ENCODE measurements at places on chromosomes 13 and 19.

GRCh38 chr13:41652735-41653361 is 195.5 kb downstream of the RGCC start:
- DNase-seq, result peak; percentile 49

DNA sequence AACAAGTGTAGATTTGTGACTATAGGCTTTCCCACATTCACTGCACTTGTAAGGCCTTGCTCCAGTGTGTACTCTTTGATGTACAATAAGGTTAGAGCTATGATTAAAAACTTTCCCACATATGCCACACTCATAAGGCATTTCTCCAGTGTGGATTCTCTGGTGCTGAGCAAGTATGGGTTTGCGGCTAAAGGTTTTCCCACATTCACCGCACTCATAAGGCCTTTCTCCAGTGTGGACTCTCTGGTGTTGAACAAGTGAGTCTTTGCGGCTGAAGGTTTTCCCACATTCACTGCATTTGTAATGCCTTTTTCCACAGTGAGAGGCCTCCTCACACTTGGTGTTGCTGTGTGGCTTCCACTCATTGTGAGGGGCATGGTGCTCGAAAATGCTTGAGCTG is 3.7 kb downstream of the ZNF772 start:
- no peak for DNase-seq

- no peak for DNase-seq
Observed at GRCh38 chr19:45766296-45766868, 2.7 kb downstream of the SIX5 start.

DNA sequence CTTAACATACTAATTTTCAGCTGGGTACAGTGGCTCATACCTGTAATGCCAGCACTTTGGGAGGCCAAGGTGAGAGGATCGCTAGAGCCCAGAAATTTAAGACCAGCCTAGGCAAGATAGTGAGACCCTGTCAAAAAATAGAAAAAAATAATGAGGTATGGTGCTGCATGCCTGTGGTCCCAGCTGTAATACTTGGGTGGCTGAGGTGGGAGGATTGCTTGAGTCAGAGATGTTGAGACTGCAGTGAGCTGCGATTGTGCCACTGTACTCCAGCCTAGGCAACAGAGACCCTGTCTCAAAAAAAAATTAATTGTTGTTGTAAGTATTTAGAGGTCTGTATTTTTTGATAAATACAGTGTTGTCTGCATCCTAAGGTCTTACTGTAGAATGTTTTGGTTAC is 66.8 kb downstream of the FNDC3A start:
- no peak for DNase-seq

GRCh38 chr13:66859934-66860877 is 369.9 kb downstream of the PCDH9 start:
- DNase-seq, result no peak

DNA sequence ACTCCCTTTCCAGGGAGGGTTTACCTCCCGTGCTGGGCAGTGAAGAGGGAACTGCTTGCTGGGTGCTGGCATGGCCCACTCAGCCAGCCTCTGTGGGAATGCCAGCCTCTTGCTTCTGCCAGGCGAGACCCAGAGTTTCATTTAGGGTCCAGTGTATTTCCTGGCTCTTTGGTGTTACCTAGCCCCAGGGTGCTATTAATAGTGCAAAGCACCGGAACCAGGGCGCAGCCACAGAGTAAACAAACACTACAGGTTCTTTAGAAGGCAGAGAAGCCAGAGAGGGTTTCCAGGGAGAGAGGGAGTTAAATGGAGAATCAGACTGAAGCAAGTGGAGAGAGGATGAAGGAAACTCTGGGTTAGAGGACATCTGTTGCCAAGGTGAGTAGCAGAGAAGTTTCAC is 74.9 kb upstream of the SPATA13 start:
- no peak for DNase-seq

- DNase-seq, result no peak
Observed at GRCh38 chr13:114111577-114111976, 20.8 kb downstream of the RASA3 start.

- no peak for DNase-seq
Observed at GRCh38 chr13:83958531-83958930, 76.3 kb upstream of the SLITRK1 start.

GRCh38 chr13:110593430-110594130 is 21.8 kb upstream of the NAXD start:
- peak; percentile 19 for DNase-seq

DNA sequence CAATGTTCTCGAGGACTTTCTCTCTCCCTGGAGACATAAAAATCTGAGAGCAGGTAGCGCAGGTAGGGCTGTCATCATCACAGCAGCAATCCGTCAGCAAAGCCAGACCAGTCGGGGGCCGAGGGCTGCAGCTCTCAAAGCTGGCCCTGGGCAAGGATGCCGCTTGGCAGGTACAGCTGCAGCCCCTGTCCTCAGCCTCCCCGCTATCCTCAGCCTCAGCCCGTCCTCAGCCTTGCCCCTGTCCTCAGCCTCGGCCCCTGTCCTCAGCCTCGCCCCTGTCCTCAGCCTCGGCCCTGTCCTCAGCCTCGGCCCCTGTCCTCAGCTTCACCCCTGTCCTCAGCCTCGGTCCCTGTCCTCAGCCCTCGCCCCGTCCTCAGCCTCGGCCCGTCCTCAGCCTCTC is 10.9 kb downstream of the C13orf46 start:
- no peak for DNase-seq

DNA sequence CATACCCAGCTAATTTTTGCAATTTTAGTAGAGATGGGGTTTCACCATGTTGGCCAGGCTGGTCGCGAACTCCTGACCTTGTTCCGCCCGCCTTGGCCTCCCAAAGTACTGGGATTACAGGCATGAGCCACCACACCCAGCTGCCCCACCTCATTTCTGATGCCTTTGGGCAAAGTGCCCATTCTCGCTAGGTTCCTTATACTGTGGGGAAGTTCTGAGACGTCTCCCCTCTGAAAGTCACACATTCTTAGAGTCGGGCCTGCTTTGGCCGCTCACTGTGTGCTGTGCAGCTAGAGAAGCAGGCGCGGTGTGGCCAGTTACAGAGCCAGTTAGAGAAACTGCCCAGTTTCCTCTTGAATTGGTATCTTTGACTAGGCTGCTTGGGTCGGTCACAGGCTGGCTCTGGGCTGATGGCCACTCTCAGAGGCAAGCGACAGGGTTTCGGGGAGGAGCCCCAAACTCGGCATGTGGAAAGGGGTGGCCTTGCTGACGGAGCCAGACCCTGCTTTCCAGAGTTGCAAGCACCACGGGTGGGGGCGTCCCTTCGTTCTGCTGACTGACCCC is 18.0 kb downstream of the PRAM1 start:
- DNase-seq, result no peak

GRCh38 chr19:19652482-19653295 is 9.2 kb upstream of the GMIP start:
- no peak for DNase-seq

DNA sequence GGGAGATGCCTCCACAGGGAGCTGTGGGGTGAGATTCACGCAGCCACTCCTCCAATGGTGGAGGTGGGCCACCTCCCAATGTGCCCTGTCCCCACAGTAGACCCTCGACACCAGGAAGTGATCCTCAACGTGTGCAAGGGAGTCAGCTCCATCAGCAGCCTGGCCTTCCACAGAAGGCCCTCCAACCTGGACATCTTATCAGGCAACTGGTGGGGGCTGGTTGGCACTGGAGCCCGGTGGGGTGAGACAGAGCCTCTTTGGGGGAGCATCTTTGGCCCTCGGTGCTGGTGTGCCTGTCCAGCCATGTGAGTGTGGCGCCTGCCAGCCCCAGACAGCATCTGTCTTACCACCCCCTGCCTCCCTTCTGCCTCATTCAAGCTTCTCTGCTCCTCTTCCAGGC is 19.7 kb upstream of the RNF17 start:
- DNase-seq, result no peak

DNA sequence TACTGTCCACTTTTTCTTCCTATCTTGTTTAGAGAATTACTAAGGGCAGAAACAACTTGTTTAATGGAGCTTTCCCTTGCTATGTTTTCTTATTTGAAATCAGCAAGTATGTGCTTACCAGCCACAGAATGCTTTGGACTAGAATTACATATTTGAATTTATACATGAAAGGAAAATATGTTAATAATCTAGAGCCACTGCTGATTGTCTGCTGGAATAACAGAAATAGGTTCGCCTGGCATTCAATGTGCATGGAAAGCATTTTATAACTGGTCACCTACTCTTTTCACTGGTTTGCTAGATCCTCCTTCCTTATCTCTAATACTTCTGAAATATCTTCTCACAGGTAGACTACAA is 8.0 kb downstream of the EFNB2 start:
- DNase-seq, result no peak

DNA sequence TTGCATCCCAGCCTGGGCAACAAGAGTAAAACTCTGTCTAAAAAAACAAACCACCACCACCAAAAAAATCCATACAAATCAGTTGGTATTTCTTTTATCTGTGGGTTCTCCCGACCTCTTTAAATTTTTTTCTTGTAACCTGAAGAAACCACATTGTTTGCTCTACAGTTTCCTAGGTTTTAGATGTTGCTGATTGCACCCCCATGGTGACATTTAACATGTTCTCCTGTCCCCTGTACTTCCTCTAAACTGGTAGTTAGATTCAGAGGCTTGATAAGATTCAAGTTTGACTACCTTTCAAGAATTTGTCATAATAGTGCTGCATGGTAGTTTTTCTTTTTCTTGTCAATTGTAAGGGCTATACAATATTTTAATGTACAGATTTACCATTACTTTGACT is 24.0 kb downstream of the ALG5 start:
- DNase-seq, result no peak

- DNase-seq, result no peak
Observed at GRCh38 chr13:101530293-101530692, 77.8 kb downstream of the ITGBL1 start.

GRCh38 chr19:17766543-17767131 is 15.4 kb downstream of the FCHO1 start:
- no peak for DNase-seq

DNA sequence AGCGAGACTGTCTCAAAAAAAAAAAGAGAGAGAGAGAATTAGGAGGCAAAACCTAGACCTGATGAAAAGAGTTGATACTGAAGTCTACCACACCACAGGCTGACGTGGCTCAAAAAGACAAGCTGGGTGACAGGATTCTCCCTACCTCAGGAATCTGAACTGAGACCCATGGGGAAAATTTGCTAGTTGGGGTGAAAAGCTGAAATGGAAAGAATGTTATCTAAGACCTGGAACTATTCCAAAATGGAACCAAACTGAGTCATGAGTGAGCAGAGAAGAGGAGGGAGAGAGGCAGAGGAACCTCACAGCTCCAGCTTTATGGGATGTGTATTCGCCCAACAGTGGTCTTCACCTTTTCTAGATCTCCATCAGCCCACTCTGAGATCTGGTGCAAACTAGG is 11.7 kb downstream of the SMG9 start:
- no peak for DNase-seq
